Stomach (tissue), 19 donors: ENCODE measurements at places on chromosomes 12 and 14. TPM values are rescaled to one million over a fixed set of nuclear protein-coding genes. Genes with fewer than 3 reads are reported as not detected.

GRCh38 chr14:93974833-93975232, 1.5 kb downstream of the ASB2 start:
- H3K36me3 ChIP-seq, result no peaks in the 10 kb centered on the region
- peak overlapping the region; percentile 73 for H3K27ac ChIP-seq
- peak overlapping the region; percentile 41 for H3K4me3 ChIP-seq
- no peaks in the 10 kb centered on the region for H3K27me3 ChIP-seq
- H3K4me1 ChIP-seq, result peaks cover 30% of the 10 kb centered on the region
- DNase-seq, result no peak

DNA sequence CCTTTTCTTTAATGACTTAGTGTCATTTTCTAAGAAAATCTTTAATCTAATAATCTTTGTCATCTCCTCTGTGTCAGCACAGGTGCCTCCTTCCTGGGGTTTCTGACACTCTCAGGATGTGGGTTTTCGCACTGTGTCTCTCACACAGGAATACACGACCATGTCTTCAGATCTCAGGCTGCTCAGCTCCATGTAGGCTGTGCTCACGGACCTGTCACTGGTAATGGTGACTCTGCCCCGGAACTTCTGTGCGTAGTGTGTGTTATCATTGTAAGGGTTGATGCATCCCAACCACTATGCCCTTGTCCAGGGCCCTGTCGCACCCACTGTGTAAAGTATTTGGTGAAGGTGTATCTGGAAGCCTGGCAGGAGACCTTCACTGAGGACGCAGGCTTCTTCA, 647.8 kb downstream of the TMEM121 start:
- no peak overlapping the region for H3K27ac ChIP-seq
- no peak overlapping the region for H3K4me3 ChIP-seq
- H3K4me1 ChIP-seq, result no peaks in the 10 kb centered on the region
- H3K36me3 ChIP-seq, result no peaks in the 10 kb centered on the region
- peak; percentile 32 for DNase-seq
- H3K27me3 ChIP-seq, result no peaks in the 10 kb centered on the region

Gene ABCC9
- total RNA-seq, result 1.2 TPM

Gene LRRK2
- total RNA-seq, result 3.2 TPM

Gene C3AR1
- total RNA-seq, result 0.89 TPM

GRCh38 chr12:121172145-121172544, 37.8 kb upstream of the P2RX4 start:
- DNase-seq, result no peak
- no peak overlapping the region for H3K27ac ChIP-seq
- no peak overlapping the region for H3K4me3 ChIP-seq
- H3K4me1 ChIP-seq, result no peaks in the 10 kb centered on the region

DNA sequence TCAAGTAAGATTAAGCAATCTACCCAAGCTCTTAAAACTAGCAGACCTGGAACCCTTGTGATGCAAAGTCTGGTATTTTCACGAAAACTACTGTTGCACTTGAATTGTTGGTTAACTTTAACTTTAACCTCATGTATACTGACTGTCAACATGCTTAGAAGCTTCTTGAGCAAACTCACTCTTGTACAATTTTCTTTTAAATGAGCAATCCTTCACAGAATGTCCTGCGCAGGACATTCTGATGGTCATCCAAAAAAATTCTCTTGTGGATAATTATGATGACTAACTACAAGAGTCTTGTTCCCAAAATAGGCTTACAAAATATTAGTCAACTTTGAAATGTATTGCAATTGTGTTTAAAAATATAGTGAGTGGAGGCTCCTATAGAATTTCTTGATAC, 54.0 kb upstream of the PDE3A start:
- no peaks in the 10 kb centered on the region for H3K4me1 ChIP-seq
- no peak overlapping the region for H3K4me3 ChIP-seq
- H3K36me3 ChIP-seq, result no peaks in the 10 kb centered on the region
- H3K27ac ChIP-seq, result no peak overlapping the region
- peak; percentile 32 for DNase-seq
- H3K27me3 ChIP-seq, result no peaks in the 10 kb centered on the region

DNA sequence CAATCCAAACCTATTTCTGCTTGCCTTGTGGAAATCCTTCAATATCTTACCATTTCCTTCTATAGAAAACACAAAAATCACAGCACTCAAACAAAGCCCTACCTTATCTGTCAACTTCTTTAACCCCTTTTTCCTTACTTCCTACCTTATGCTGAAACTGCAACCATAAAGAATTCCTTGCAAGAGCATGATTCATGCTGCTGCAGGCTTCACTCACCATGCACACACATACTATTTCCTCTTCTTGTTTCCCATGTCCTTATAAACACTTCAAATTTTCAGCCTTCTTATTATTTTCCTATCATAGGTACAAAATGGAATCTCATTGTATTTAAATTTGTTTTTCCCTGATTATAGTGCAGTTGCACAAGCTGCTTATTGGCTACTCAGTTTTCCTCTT, 23.3 kb downstream of the LMNTD1 start:
- no peak for DNase-seq
- no peaks in the 10 kb centered on the region for H3K27me3 ChIP-seq

Gene GPX2
- total RNA-seq, result 22.8 TPM
